Activated CD8-positive, alpha-beta memory T cell treated with anti-CD3 and anti-CD28 coated beads, Interleukin-2, amount 10 ng/mL, durations not matched to agents 7 days and 5 days (primary cell): ENCODE measurements at places on chromosomes 6 and 20.
A peak's percentile ranks its signal among the peaks of the same experiment; 100 is the strongest.

DNA sequence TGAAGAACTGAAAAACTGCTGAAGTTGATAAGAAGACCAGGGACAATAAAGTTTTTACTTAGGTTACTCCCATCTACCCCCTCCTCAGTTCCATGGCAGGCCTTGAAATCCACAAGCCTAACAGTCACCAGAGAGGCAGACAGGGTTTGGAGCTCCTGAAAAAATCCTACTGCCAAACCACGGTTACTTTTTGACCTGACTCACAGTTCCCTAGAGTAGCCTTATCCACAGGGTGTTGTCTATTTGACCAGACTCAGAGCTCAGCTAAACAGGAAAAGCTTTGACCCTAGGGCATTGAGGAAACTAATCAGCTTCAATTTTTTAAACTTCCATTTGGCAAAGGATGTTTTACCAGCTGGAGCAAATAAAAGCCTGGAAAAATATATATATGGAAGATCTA is 257.7 kb upstream of the NT5E start:
- DNase-seq = no peak

- DNase-seq = no peak
Measured at GRCh38 chr20:1845163-1845523, 50.1 kb upstream of the SIRPA start.

DNA sequence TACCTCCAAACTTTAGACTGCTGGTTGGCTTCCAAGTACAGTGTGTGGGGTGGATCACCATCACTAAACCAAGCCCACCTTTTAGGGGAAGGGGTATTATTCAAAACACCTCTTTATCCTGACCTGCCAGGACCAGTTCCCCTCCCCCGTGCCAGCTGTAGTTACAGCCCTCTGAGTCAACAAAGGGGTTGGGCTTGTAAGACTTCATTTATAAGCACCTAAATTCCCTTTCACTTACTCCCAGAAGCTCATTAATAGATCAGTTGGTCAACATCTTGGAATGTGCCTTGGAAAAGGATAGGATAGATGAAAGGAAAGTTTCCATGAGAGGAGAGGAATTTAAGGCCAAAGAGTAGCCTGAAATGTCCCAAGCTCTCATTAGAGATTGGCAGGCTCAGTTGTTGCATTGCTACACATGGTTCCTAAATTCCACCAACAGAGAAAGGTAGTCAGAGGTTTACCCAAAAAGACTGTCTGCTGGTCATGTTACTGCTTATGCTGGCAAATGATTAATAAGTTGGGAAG is 59.2 kb downstream of the TNFAIP3 start:
- DNase-seq = no peak

GRCh38 chr6:151089978-151090377 is 149.8 kb upstream of the AKAP12 start:
- DNase-seq = no peak

DNA sequence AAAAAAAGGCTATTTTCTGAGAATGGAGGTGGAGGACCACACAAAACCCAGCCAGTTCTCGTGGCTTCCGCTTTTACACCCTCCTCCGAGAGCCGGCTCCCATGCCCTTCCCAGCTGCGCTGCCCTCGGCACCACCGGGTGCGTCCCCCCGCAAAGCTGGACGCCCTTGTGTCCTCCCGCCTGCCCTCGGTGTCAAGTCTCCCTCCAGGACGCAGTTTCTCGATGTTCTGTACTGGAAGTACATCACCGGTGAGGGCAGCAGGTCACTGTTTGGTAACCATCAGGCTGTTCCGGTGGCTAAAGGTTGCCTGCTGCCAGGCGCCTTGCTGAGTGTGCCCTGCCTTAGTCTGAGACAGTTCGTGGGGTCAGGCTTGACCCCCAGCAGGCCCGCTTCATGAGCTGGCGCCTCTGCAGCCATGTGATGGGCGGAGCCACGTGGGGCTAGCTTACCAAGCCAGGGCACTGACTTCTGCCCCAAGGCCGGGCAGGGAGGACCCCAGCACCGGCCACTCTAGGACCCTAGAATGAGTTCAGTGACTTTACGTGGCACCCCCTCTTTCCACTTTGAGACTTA is 34.6 kb downstream of the RREB1 start:
- peak; percentile 39 for DNase-seq

GRCh38 chr20:17807651-17808050 is 107.9 kb downstream of the BANF2 start:
- DNase-seq = no peak

DNA sequence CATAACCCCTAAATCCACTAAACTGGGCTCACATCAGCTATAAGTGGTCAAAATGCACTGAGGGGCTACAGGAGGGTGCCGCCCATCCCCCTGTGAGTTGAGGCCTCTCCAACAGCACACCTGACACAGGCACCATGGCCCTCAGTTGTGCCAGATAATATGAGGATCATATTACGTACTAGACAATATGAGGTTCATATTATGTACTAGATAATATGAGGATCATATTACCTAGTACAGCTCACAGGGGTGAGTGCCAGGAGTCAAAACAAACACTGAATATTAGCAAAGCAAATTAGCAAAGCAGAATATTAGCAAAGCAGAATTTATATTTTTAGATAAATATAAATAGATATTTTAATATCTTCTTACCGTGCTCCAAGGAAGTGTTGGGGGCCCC is 35.3 kb downstream of the CD24 start:
- DNase-seq = no peak

DNA sequence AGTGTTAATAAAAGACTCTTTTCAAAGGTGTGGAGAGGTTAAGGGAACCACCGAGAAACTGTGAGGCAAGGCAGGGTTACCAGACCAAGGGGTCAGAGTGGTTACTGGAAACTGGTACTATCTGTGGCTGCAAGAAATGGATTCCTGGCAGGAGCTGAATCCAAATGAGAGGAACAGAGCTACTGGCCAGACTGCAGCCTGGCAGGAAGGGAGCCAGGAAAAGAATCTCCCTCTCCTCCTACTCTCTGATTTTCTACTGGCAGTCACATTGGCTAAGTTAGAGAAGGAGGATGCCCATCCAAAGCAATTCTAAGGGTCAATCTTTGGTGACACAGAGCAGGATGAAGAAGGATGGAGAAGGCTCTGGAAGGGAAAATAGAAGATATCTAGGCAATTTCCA is 211.5 kb downstream of the GRM1 start:
- DNase-seq = no peak

DNA sequence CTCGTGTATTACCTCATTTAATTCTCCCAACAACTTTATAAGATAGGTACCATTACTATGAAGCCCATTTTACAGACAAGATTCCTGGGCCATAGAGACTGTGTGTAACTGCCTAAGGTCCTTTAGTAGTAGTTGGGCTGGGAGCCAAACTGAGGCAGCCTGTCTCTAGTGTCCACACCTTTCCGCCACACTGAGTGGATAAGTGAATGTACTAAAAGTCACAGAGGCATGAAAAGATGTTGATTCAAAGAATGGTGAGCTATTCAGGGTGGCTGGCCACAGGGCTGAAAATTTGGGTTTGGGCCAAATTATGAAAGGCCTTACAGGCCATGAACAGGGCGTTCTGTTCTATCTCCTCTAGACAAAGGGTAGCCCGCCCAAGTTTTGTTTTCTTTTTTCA is 11.0 kb downstream of the CD24 start:
- DNase-seq = no peak

DNA sequence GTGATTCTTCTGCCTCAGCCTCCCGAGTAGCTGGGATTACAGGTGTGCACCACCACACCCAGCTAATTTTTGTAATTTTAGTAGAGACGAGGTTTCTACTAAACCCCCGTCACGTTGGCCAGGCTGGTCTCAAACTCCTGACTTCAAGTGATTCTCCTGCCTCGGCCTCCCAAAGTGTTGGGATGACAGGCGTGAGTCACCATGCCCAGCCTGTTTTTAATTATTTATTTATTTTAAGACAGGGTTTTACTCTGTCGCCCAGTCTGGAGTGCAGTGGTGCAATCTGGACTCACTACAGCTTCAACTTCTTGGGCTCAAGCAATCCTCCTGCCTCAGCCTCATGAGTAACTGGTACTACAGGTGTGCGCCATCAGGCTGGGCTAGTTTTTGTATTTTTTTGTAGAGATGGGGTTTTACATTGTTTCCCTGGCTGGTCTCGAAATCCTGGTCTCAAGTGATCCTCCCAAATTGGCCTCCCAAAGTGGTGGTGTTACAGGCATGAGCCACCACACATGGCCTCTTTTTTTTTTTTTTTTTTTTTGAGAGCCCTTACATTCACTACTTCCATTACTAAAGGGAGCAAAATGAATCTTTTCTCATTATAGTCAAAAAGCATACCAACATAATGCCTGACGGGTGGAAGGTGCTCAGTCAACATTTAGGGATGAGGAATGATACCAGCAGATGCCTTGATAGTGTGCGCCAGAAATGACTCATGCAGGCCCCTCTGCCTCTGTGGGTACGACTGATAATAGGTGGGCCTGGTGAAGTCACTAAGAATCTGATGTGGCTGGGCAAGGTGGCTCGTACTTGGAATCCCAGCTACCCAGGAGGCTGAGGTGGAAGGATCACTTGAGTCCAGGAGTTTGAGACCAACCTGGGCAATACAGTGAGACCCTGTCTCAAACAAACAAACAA is 17.8 kb upstream of the RALGAPB start:
- DNase-seq = no peak

GRCh38 chr20:56688106-56688505 is 59.0 kb downstream of the TFAP2C start:
- DNase-seq = no peak

GRCh38 chr6:139290787-139291311 is 949 bp downstream of the TXLNB start:
- DNase-seq = peak; percentile 59

- no peak for DNase-seq
Measured at GRCh38 chr6:97068211-97068610, 143.7 kb downstream of the KLHL32 start.

DNA sequence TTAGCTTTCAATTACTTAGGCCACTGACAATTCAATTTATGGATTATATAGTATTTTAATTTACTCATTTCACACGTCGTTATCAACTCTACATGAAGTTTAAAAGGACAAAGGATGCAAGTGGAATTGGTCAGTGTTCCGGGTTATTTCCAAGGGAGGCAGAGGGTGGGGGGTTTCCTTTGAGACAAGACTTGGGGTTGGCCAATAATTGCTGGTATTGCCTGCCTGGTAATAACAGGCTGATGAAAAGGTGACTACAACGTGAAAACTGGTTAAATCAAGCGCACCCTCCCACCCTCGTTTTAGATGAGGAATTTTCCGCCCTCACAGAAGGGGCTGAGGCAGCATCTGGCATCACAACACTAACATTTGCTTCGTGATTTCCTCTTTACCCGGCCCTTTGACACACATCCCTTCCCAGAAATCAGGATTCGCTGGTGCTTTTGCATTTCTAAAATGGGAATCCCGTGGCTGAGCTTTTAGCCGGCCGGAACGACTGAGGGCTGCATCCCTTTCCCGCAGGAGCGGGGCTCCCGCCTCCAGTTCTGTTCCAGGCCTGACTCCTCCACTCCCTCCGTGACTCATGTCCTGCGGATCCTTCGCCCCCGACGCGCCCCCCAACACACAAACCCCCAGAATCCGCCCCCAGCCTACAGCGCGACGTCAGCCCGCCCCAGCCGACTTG is 999 bp upstream of the PIM1 start:
- DNase-seq = no peak

- no peak for DNase-seq
Measured at GRCh38 chr20:61055180-61056010, 196.7 kb upstream of the CDH4 start.

- peak; percentile 73 for DNase-seq
Measured at GRCh38 chr20:49979030-49979832, 3.5 kb upstream of the SNAI1 start.

- peak; percentile 56 for DNase-seq
Measured at GRCh38 chr6:41715795-41716515, 19.5 kb downstream of the TFEB start.

DNA sequence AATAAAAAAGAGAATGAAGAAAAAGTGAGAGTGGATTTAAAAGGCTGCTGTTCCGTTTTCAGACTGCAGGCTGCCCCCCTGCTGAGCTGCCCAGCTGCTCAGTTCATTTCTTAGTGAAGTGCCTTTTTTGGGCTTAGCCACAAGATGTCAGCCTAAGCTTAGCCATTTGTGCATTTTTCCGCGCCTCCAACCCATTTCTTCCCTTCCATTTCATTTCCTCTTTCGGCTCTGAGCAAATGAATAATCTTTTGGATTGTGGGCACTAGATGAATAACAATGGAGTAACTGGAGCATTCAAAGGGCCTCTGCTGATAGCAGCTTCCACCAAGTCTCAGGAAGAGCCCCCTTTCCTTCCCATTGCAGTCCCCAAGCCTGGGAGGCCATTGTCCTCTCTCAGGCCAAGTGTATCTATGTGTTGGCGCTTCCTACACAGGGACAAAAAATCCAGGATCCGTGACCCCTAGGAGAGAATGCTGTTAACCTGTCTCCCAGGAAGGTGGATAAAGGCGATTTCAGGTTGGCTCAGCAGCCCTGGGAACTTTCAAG is 83.5 kb upstream of the SPTLC3 start:
- no peak for DNase-seq

DNA sequence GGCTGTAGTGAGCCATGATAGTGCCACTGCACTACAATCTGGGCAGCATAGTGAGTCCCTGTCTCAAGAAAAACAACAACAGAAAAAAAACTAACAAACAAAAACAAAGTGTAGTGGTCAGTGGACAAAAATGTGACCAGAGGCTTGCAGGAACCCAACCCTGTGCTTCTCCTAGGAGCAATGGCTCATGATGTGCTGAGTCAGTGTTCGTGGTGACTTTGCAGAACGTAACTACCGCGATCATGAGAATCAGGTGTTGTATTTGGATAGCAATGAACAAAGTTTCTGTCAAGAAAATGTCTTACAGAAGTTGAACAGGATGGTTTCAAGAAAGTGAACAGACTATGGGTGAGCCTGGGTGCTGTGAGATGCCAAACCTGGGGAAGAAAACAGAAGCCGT is 18.5 kb upstream of the FOXC1 start:
- no peak for DNase-seq

DNA sequence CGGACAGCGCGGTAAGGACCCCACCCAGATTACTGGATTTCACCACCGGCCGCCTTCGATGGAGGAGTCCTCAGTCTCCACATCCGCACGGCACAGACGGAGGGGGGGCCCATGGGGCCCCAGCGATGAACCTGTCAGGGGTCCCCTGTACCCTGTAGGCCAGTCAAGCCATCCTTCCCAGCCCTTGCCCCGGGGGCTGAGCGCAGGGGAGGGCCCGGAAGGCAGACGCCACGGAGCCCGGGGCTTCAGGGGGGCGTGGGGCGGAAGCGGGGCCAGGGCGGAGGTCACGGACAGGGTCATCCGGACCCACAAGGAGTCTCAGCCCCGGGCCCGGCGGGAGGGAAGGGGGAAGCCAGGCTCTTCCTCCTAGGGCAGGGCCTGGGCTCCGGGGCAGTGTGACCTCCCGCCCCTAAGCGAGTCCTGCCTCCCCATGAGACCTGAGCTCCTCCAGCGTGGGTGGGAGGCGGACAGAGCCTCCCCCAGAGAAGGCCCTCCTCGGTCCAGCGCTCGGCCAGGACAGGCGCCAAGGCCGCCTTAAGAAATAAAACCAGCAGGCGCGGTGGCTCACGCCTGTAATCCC is 22.8 kb downstream of the ZBTB46 start:
- DNase-seq = no peak

- DNase-seq = no peak
Measured at GRCh38 chr6:2794171-2794730, 29.1 kb downstream of the WRNIP1 start.
